Ecto neural progenitor cell (in vitro differentiated cells): ENCODE measurements at places on chromosomes 2 and 18.

DNA sequence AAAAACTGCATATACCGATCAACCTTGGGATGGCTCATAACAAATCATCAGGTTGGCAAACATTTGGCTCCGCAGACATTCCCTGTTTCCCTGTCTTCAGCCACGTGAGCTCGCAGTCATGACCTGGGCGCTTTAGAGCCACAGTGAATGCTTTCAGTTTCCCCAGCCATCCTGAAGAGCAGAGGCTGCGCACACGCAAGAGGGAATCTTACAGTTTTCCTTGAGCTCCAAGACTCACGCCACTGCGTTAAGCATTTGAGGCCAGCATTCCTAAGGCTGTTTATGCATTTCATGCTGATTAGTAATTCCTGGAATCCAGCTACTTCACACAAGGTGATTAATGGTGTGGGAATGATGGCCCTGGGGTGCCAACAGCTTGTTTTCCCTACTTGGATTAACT, 95.1 kb downstream of the MTCL1 start:
- no peak for DNase-seq

GRCh38 chr2:67070826-67071225, 326.3 kb upstream of the ETAA1 start:
- DNase-seq = no peak

DNA sequence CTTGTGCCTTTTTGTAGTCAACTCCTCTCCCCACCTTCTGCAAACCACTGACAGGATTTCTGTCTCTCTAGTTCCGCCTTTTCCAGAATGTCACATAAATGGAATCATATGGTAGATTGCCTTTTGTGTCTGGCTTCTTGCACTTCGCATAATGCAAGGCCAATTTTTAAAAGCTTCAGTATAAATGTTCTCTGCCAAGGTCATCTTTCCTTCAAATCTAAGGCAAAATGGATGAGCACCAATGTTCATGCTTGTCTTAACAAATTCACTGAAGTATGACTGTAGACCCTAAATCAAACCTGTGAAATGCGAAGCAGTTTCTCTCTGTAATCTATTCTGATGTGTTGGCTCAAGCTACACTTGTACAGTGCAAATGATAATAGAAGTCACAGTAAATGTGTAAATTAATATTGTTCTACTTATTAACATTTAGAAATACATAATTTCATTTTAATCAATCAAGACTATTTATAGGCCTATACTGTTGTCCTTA, 92.8 kb upstream of the GLS start:
- DNase-seq = no peak

DNA sequence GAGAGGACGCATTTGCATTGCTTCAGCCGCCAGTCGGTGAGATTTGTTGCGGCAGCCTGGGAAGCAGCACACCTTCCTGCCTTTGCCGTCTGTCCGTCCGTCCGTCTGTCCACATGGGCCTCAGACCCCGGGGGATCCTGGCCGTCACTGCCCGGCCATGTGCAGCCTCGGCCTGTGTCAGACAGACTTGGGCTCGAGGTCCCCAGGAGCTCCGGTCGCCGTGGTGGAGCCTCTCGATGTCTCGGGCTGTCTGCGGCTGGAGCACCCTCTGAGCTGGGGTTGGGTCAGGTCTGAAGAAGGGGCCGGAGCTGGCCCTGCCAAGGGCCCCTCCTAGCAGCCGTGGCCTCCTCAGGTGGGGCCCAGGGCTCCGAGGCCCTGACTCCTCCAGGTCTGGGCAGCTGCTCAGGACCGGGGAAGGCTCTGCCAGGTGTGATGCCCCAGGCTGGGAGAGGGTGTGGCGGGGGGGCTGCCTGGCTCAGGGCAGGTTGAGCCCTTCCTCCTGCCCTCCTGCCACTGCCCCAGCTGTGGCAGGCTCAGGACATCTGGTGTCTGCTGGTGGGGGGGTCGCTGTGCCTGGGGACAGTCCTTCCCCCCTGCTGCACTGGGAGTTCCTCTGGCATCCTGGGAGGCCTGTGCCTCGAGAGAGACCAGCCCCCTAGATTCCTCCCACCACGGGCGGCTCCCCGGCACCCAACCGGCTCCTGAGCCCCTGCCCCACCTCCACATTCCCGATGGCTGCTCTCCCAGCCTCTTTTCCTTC, 11.8 kb downstream of the NEU4 start:
- peak; percentile 45 for DNase-seq

- no peak for DNase-seq
Measured at GRCh38 chr2:7015007-7015950, 98.1 kb downstream of the RNF144A start.
